ENCODE measurements at places on chromosomes 12 and 14.
A peak's percentile ranks its signal among the peaks of the same experiment; 100 is the strongest.

DNA sequence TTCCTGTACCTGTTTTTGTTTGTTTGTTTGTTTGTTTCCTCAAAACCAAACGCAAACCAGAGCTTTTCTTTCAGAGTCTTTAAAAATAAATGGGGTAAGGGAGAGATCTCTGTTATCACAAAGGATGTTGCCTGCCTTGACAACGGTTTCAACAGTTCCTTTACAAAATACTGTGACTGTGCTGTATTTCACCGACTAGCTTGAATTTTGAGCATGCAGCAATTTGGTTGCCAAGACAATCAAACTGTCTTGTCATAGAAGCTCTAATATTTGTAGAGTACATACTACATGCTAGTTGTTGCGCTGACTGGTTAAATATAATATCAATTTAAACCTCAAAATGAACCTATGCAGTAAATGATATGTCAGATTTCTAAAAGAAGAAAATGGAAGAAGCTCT, 22.4 kb upstream of the TCP11L2 start:
- DNase-seq, result no peak

GRCh38 chr14:61599942-61600341, 95.4 kb upstream of the HIF1A start:
- no peak for DNase-seq

DNA sequence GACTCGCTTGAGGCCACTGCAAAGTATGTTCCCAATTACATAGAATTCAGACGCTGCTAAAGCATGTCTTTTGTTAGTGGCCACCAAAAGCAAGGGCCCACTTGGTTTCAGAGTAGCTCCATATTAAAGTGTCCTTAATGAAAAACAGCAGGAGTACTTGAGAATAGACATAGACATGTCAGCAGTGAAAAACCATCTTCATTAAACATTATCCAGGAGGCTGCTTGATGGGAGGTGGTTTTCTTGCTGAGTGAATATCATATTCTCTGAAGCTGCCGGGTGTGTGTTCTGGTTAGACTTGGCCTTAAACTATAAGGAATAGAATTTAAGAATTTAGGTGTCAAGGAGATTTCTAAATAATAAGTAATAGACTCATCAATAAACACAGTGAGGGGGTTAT, 79.5 kb upstream of the CCDC198 start:
- DNase-seq, result no peak

DNA sequence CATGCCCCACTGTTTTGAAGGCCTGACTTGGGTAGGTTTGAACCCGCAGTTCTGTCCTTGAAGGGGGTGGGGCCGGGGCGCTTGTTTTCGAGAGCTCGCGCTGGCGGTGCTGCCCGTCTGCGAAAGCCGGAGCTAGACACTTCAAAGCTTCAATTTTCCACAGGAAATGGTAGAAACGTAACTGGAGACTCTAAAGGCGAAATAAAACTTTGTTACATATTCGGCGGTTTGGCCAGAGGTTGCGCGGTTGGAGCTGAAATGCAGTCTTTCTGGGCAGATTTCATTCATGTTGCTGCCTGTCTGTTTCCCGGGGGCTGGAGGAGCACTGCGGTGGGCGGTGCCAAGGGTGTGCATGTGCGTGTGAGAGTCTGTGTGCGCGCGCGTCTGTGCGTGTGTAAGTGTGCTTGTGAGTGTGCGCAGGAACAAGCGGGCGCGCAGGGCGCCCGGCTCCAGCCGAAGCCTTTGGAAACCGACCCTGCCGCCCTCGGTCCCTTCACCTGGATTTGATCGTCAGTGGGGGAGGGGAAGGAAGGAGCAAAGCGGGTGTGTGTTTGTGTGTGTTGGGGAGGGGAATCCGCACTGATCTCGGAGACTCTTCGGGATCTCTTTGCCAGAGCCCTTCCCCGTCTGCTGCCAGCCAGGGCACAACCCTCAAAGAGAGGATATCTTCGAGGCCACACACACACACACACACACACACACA, 227.7 kb upstream of the CRY1 start:
- DNase-seq, result peak; percentile 37

GRCh38 chr14:99129998-99130397, 142.0 kb downstream of the BCL11B start:
- no peak for DNase-seq

DNA sequence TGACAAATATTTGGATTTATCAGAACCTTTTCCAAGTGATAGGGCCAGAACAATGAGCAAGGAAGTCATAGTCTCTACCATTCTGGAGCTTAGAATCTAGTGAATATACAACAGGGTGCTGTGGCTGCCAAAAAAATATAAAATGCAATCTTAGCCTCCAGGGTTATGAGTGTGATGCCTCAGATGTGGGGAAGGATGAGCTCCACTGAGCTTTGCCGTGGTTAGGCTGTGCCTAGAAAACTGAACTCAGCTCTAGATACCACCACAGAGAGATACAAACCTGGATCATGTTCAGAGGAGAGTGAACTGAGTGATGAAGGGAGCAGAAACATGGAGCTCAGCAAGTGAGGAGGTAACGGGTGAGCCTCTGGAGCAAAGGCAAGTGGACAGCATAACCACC, 138.1 kb upstream of the HIF1A start:
- DNase-seq, result no peak
